ENCODE measurements at places on chromosomes 11 and 22.

- DNase-seq: no peak
These were observed 40.8 kb downstream of the BID start for GRCh38 chr22:17733466-17733865.

DNA sequence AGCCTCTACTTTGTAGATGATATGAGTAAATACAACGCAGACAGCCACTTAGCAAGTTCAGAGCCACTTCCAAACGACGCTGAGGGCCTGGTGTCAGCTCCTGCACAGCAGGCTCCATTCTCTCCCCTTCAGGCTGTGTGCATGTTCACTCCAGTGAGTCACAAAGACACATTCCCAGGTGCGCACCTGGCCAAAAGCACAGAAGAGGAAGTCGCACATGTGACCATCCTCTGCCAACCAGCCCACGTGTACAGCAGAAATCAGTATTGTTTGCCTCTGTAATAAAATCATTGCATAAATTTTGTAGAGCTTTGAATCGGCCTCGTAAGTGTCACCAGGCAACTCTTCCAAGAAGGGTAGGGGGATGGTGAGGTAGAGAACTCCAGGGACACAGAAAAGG, 19.5 kb upstream of the TPH1 start:
- no peak for DNase-seq

GRCh38 chr22:19568337-19569275, 44.4 kb upstream of the CLDN5 start:
- no peak for DNase-seq

DNA sequence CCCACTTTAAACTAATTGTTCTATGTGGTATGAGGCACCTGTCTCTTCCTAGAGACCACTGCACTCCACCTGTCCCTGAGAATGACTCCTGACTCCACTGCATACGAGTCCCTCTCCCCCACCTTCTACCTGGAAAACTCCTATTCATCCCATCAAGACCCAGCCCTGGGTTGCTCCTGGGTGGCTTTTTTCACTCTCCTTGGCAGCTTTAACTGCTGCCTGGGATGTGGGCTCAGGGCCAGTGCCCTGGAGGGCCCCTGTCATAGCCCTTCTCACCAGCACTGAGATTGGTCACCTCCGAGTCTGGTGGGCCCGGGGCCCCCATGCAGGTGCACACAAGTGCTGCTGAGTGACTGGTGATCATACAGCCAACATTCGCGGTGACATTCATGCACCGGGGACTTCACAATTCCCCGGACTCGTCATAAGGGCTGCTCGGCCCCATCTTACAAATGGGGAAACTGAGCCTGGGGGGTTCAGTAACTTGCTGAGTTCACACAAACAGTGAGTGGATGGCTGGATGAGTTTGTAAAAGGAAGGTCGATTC, 25.9 kb upstream of the TOLLIP start:
- no peak for DNase-seq

DNA sequence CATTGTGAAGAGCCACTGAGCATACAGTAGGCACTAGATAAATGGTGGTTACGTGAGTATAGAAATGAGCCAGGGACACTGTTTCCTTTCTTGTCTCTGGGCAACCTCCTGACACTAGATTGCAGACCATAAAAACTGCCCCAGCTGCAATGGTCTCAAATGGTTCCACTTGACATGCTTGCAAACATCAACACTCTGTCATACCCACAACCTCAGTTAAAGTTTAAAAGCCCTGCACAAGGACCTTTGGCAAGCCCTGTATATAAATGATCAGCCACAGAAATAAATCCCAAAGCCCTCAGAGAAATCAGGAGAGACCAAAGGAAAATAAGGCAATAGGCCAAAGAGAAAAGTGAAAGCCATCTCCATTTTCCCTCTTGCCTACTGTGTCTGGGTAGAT, 20.7 kb downstream of the PLEKHA7 start:
- DNase-seq: no peak

DNA sequence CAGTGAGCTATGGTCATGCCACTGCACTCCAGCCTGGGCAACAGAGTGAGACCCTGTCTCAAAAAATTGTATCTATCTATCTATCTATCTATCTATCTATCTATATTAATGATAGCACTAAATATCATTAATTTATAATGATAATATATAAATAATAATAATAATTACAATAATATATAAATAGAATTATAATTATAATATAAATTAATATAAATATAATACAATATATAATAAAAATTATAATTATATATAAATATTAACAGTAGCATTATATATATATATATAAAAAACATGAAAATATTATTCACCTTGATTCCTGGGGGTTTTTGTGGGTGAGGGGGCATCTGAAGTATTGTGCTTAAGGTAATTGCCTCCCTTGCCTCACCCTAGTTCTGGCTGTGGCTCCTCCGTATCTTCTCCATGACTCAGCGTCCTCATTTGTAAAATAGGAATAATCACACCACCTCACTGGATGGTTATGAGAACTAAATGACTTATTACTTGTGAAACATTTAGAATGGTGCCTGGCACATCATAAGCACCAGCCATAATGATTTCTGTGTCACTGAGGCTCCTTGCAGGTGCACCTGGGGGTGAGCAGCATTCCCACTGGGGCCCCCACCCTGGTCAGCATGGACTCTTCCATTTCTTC, 18.8 kb downstream of the RASD2 start:
- no peak for DNase-seq

DNA sequence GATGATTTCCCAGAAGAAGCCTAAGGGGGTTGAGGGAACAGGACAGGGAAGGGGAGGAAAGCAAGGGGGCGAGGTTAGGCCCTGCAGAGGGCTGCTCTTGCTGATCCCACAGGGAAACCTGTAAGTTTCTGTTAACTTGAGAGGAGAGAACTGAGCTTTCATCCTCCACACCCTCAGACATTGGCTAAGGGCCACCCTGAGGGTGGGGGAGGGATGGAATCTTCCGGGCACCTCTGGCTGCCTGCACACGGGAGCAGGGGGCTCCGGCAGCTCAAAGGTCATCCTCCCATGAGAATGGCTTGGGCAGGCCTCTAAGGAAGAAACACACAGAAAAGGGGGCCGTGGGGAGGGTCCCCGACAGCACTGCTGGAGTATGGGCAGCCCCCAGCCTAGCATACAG, 108.1 kb downstream of the TSPAN18 start:
- DNase-seq: no peak

GRCh38 chr11:120022617-120023016, 115.3 kb downstream of the TRIM29 start:
- no peak for DNase-seq

DNA sequence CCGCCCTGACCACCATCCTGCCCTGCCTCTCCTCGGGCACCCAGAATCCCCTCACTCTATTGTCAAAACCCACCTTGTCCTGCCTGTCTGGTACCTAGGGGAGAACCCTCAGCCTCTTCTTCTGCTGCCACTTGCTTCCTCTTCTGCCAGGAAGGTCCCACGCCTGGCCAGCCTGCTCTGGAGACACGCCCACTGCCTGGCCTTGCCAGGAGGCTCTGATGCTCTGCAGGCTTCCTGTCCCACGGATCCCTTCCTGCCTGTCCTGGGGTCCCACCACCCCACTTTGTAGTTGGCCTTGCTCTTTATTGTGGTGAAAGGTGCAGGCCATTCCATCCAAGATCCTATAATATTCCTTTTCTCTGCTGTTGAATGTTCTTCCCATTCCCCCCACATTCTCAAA, 63.4 kb downstream of the BMAL1 start:
- no peak for DNase-seq

DNA sequence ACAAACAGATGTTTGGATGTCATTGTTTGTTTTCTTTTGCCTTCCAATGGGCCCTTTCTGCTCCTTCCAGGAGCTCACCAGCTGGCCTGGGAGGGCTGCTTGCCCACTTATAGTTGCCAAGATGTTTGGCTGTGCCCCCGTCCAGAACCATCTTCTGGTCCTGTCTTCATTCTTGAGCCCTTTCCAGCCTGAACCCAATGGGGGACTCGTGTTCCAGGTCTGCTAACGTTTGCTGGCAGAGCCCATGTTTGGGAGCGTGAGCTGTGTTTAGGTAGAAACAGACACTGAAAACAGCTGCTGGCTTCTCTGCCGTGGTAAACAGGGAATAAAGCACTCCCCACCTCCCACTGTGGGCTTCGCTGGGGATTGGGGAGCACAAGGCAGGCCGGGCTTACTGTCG, 83.2 kb upstream of the SYT13 start:
- DNase-seq: no peak

DNA sequence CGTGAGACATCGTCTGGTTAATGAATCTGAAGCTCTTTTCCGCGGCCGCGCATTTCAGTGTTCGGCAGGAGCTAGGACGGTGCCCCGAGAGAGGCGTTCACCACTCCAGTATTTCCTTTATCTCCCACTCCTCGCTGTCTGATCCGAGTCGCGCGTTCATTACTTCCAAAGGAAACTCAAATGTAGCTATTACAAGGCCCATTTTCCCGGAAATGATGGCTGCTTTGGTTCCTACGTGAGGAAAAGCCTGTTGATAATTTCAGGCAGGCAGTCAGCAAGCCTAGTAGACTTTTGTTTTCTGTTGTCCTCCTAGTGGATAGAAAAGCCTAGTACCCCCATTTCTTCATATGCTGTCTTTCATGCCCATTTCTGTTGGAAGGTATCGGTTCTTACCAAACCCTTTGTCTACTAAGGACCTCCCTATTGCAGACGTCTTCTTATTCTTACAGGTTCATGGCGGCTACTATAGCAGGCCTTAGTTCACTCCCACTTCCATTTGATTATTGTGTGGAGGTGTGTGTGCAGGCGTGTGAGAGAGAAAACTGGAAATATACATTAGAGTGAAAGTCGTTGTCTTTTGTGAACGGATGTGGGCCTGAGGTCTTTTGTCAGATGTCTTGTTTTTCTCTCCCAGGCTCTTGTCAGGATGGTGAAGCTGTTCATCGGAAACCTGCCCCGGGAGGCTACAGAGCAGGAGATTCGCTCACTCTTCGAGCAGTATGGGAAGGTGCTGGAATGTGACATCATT, 737 bp downstream of the RBM4 start:
- no peak for DNase-seq

GRCh38 chr11:76637491-76638269, 32.9 kb downstream of the LRRC32 start:
- DNase-seq: no peak

GRCh38 chr11:16184588-16184987, 171.8 kb downstream of the SOX6 start:
- peak; percentile 54 for DNase-seq

GRCh38 chr22:39427751-39428596, 28.4 kb downstream of the TAB1 start:
- DNase-seq: no peak

- DNase-seq: no peak
These were observed 10.7 kb downstream of the RAG1 start for GRCh38 chr11:36578458-36578857.

GRCh38 chr11:62438641-62439040, 19.8 kb downstream of the SCGB1A1 start:
- DNase-seq: no peak

- DNase-seq: no peak
These were observed 6.0 kb downstream of the TRIM66 start for GRCh38 chr11:8676458-8676857.

DNA sequence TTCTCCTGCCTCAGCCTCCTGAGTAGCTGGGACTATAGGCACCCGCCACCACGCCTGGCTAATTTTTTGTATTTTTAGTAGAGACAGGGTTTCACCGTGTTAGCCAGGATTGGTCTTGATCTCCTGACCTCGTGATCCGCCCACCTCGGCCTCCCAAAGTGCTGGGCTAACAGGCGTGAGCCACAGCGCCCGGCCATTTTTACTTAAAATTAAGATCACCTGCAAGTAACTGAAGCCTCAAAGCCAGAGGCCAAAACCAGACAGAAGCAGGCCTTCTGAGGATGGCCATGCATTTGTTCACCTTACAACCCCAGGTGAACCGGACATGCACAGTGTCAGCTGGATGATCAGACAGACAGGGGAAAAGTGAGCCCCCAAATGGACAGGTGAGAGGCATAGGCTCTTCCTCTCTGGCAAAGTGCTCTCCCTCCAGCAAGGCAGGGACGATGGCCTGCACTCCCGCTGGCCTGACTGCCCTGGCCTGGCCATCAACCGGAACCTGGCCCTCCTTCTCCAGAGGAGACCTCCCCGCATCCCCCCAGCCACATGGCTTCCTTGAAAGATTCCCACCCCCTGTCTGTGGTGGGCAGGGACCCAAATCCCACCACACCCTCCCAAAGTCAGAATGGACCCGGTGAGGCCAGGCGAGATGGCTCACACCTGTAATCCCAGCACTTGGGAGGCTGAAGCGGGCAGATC, 25.9 kb downstream of the APOBEC3H start:
- no peak for DNase-seq

DNA sequence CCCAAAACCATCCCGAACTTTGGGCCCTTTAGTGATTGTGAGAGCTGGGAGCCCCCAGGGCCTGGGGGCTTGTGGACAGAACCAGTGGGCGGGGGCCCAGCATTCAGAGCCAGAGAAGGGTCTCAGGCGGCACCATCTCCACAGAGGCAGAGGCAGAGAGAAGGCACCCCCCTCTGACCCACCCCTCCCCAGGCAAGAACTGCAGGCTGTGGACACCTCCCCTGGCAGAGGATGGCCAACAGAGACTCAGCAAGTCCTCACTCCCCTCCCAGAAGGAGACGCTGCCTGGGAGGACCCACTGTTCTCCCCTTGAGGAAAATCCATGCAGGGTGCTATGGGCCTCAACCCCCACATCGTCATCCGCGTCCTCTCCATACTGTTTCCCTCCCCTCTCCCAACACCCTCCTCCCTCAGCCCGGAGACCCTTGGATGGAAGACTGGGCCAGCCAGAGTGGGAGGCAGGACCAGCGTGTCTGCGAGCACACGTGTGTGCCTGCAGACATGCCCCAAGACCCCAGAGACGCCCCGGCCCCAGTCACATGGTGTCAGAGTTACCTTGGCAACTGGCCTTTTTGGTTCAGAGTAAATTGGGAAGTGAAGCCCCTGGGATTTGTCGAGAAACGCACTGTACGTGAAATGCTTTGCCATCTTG, 42.6 kb downstream of the KCNC1 start:
- no peak for DNase-seq

DNA sequence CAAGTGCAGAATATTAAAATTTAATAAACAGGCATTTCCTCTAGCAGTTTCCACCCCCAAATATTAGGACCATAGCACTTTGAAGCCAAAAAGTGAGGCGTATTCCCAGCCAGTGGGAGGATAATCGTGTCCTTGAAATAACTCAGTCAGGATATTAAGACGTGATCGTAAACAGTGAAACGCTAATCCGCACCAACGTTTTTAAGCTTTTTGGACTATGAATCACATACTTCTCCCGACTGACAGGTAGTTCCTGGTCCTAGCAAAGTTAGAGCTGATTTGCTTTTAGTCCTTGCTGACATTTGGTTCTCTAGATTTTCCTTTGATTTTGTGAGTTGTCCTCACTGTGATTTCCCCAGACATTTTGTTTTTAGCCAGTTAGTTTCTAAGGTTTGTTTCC, 197.1 kb upstream of the ARHGAP20 start:
- no peak for DNase-seq

GRCh38 chr11:31808721-31809540, 2.2 kb downstream of the PAX6 start:
- DNase-seq: no peak

DNA sequence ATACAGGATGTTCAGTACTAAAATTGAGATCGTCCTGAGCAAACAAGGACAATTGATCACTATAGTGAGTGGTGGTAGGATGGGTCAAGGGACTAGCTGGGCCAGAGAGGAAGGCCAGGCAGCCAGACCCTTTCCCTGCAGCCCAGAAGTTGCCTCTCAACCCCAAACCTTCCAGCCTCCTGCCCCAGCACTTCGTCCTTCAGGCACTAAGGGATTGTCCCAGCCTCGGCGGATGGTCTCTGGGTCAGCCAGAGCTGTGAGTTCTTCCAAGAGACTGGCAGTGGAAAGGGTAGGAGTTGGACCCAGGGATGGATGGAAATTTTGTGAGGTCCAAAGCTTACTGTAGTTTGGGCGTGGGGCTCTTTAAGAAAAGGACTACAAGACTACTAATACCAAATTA, 3.6 kb upstream of the LMO1 start:
- DNase-seq: no peak

GRCh38 chr11:38315151-38315550, 1717.1 kb upstream of the RAG2 start:
- DNase-seq: no peak

Data from COLO829 (cell line).